ENCODE measurements at places on chromosomes 16 and 17.

GRCh38 chr17:48215583-48216139, 108.1 kb downstream of the SNX11 start:
- no peak for DNase-seq

DNA sequence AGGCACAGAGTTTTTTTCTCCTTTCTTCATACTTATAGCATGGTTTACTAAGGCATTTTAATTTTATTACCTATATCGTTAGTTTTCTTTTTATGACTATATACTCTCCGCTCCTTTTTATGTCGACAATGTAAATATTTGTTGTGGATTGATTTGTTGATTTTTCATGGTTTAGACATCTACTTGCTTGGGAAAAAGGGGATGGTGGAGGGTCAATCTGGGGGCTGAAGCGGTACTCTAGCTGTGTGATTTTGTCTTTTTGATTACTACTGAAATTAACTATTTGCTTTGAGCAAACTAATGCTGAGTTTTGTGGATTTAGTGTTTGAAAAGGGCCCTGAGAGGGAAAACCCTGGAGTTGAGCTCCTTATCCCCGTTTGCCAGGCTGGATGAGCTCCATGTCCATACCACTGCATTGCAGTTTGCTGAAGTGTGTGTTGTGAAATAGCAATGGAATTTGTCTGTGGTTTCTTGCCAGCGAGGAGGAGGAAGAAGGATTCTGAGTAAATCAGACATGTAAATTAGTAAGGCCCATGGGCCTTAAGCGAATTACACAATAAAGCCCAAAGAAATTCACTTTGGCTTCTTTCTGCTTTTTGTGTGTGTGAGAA, 72.0 kb downstream of the FTO start:
- DNase-seq, result no peak

DNA sequence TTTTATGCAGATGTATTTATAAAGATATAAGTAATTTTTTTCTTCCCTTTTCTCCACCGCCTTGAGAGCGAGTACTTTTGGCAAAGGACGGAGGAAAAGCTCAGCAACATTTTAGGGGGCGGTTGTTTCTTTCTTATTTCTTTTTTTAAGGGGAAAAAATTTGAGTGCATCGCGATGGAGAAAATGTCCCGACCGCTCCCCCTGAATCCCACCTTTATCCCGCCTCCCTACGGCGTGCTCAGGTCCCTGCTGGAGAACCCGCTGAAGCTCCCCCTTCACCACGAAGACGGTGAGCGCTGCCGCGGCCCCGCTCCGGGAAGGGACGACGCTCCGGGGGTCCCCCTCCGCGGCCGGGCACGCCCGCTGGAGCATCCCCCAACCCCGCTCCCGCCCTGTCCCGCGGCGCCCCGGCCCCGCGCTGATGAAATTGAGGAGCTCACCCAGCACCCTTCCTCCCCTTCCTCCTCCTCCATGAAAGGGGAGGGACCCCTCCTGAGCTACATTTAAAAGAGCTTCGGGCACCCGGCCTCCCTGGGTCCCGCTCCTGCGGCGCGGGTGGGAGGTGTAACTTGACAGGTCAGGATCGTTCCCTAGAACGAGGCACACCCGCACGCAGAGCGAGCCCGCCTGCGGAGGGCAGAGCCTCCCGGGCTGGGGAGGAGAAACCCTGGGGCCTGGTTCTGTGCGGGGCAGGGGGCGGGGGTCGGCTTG, 706 bp downstream of the HLF start:
- peak; percentile 60 for DNase-seq

GRCh38 chr17:1562176-1562643, 382 bp downstream of the PITPNA start:
- no peak for DNase-seq

- no peak for DNase-seq
These were observed 58.3 kb downstream of the RAI1 start for GRCh38 chr17:17739388-17740066.

DNA sequence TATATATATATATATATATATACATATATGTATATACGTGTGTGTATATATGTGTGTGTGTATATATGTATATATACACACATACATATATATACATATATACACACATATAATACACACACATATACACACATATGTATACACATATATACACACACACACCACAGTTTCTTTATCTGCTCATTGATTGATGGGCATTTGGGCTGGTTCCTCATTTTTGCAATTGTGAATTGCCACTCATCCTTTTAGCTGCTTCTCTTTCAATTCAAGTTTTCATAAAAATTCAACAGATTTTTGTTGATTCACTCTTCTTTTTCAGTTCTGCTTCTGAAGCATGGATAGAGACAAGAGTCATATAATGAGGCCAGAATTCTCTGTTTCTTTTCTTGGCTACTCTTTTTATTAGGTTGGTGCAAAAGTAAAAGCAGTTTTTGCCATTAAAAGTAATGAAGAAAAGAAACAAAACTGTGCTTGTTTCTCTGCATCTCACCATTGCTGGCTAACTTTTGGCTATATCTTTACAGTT, 44.5 kb downstream of the SLFN5 start:
- no peak for DNase-seq

- DNase-seq, result no peak
These were observed 38.4 kb upstream of the INTS2 start for GRCh38 chr17:61966191-61966590.

DNA sequence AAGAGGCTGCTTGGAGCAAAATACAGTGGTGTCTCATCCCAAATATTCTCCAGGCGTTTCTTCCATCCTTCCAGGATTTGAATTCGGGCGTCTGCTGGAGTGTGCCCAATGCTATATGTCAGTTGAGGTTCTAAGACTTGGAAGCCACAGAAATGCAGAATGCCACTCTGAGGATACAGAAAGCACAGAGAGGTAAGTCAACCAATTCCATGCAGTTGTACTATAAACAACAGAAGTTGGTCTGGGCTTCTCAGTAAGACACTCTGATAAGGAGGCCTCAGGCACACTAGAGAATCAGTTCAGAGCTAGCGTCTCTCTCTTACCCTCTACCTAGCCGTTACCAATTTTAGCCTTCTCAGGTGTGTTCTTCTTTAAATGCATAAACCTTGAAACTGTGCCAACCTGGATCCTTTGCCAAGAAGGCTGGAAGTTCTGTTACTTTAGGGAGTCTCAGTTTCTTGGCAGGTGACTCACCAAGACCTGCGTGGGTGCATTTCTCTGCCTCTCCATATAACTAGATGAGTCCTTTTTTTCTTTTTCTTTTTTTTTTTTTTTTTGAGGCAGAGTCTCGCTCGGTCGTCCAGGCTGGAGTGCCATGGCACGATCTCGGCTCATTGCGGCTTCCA, 15.1 kb downstream of the NQO1 start:
- peak; percentile 30 for DNase-seq

- no peak for DNase-seq
These were observed 123.8 kb downstream of the SMG6 start for GRCh38 chr17:2179615-2180295.

DNA sequence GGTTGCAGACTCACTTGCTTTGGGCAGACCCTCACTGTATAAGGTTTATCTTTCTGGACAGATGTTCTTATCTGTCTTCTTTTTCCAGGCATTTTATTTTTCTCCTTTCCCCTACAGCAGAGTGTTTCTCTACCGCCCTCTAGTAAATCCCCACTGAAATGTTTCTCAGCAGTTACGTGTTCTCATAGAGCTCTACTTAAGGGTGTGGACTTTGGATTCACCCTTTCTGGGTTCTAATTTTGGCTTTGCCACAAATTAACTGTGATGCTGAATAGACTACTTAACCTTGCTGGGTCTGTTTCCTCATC, 2.0 kb downstream of the ADAT1 start:
- DNase-seq, result no peak
